ENCODE measurements at places on chromosomes 2 and 18.
A peak's percentile ranks its signal among the peaks of the same experiment; 100 is the strongest.

DNA sequence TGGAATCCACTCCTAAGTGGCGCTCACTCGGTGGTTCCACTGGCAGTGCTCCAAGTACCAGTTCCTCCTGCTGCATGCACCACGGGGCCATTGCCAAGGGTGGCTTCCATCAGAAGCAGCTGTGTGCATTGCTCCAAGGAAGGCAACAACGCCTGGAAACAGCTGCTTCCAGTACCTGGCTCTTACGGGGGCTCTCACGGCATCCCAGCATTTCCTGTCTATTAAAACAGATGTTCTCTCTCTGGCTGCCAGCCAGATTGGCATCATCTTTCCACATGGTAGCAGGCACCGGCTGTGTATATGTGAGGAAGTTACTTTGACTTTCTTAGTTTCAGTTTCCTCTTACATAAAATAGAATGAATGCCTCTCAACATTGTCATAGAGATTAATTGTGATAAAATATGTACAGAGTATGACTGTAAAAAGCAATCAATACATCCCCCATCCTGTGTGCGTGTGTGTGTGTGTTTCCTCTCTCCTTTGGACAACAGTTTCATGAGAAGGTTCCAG lies 84.9 kb downstream of the CMPK2 start:
- no peak for DNase-seq

GRCh38 chr18:41096504-41096903 lies 858.5 kb upstream of the PIK3C3 start:
- DNase-seq = no peak

DNA sequence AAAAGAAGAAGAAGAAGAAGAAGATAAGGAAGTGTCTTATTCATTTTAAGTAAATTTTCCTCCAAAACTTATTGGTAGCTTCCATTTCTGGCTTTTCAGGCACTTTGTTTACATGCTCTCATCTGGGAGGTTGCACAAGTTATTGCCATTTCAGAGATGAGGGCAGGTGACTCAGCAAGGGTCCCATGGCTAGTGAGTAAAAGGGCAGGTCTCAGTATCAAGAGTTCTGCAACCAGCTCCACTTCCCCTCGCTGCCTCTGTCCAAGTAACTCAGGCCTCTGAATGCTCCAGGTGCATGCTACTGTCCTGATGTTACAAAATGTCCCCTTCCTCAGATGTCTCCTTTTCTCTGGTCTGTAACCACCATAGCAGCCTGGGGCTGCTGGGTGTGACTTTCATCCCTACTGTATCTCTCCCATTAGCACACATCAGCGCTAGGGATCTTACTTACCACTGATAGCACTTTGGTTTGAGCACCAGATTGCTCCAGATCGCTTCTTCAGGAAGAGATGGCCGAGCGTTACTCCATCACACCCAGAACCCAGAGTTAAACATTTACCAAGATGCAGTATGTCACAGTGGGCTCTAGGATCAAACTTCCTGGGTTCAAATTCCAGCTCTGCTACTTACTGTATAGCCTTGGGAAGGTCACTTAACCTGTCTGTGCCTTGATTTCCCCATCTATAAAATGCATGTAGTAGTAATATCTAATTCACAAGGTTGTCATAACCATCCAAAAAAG lies 57.4 kb upstream of the LAPTM4A start:
- DNase-seq = peak; percentile 26

DNA sequence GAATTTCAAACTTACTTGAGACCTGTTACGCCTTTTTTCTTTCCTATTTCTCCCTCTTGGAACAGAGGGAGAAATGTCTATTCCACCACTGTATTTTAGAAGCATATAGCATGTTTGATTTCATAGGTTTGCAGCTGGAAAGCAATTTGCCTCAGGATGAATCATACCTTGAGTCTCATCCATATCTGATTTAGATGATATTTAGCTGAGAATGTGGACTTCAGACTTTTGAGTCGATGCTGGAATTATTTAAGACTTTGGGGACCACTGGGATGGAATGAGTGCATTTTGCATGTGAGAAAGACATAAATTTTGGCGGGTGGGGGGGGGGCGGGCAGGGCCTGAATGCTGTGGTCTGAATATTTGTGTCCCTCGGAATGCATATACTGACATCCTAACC lies 282.7 kb upstream of the STON1 start:
- no peak for DNase-seq

GRCh38 chr2:127377262-127377661 lies 10.5 kb downstream of the MAP3K2 start:
- DNase-seq = no peak

DNA sequence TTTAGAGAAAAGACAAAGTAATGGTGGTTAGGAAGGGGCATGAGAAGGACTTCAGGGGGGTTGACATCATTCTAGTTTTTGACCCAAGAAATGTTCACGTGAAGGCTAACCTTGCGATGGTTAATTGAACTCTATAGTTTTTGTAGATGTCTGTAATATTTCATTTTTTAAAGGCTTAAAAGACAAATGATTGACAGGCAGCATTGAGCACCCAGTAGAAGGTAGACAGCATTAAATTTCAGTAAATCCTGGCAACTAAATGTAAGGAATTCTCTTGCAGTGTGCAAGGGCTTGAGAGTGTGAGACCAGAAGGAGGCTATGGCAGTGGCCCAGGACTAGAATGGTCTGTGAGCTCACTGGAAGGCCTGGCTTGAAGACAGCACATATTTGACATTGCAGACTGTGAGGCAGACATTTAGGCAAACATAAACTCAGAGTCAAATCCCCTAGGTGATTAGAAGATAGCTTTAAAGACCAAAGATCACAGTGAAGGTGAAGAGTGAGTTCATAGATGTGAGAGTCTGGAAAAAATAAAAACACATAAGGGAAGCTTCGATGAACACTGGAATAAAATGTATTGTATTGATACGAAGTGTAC lies 100.1 kb upstream of the MAP4K4 start:
- DNase-seq = no peak

All from ACHN (cell line).